ENCODE measurements at places on chromosomes 11 and 22. TPM values are rescaled to one million over a fixed set of nuclear protein-coding genes. Genes with fewer than 3 reads are reported as not detected.

- no peak for DNase-seq
Observed at GRCh38 chr11:68370211-68371111, 58.1 kb downstream of the LRP5 start.

RAPSN gene
- total RNA-seq = 0.53 TPM

CLCF1 gene
- total RNA-seq = 1.5 TPM

OR4D5 gene
- not detected for total RNA-seq

MUC15 gene
- not detected for total RNA-seq

SAA4 gene
- total RNA-seq = not detected

XKR3 gene
- total RNA-seq = not detected

CSF2RB gene
- total RNA-seq = 2.7 TPM

GRCh38 chr11:45580399-45580798, 85.0 kb downstream of the CHST1 start:
- no peak for DNase-seq

- no peak for DNase-seq
Observed at GRCh38 chr11:128187835-128188234, 399.5 kb downstream of the ETS1 start.

GRCh38 chr11:63847363-63847762, 8.5 kb downstream of the MARK2 start:
- DNase-seq = no peak

PRG3 gene
- not detected for total RNA-seq

DNA sequence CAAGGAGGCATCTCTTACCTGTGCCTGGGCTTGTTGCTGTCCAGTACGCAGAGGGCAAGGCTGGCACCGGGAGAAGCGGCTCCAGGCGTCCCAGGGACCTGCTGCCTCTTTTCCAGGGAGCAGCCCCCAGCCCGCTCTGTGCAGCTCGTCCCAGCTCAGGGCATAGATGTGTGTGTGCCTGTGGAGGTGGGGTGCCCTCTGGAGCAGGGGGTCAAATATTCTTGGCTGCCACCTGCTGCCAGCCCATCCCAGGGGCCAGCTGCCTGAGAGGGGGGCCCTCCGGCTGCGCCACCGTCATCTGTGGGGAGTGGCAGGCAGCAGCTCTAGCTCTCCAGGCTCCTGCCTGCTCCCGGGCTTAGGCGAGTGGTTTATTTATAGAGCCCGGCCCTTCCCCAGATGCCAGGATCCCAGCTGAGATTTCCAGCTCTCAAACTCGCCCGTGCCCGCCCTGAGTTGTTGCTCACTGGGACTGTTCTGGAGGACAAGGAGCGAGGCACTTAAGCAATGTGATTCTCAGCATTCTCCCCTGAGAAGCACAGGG, 87.5 kb downstream of the RTL6 start:
- DNase-seq = no peak

DNA sequence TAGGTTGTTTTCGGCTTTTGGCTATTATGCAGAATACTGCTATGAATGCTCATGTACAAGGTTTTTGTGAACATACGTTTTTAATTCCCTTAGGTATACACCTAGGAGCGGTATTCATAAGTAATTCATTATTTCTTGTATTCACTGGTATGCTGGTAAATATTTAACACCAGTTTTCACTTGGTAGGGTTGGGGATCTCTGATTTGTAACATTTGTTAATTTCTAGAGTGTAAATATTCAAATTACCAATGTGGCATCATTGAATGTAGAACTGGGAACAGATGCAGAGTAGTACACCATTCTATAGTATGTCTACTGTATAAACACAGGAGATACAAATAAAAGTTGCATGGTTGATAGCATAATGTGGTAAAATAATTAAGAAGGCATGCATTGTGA, 16.3 kb downstream of the GVQW3 start:
- DNase-seq = no peak

DNA sequence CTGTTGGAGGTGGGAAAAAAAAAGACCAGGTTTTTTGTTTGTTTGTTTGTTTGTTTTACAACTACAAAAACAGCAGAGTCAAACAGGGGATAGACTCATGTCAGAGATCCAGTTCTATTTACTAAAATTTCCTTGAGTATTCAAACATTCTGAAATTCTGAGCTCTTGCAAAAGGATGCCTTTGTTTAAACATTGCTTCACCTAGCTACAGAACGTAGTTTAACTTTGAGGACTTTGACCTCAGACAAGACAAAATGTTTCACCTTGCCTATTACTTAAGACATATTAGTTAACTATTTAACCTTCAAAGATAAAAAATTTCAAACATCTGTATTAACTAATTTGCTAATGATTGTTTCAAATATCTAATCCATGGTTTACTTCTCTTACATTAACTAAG, 36.1 kb upstream of the GLYATL2 start:
- no peak for DNase-seq

- DNase-seq = no peak
Observed at GRCh38 chr11:12971955-12972354, 37.2 kb upstream of the RASSF10 start.

- DNase-seq = no peak
Observed at GRCh38 chr11:20207781-20208621, 47.7 kb upstream of the DBX1 start.

- no peak for DNase-seq
Observed at GRCh38 chr22:47616396-47617020, 854.1 kb downstream of the TBC1D22A start.

FZD4 gene
- 0.05 TPM for total RNA-seq

GRCh38 chr22:30251711-30252110, 5.2 kb upstream of the LIF start:
- no peak for DNase-seq

- DNase-seq = no peak
Observed at GRCh38 chr11:61569701-61570100, 11.2 kb downstream of the SYT7 start.

DNA sequence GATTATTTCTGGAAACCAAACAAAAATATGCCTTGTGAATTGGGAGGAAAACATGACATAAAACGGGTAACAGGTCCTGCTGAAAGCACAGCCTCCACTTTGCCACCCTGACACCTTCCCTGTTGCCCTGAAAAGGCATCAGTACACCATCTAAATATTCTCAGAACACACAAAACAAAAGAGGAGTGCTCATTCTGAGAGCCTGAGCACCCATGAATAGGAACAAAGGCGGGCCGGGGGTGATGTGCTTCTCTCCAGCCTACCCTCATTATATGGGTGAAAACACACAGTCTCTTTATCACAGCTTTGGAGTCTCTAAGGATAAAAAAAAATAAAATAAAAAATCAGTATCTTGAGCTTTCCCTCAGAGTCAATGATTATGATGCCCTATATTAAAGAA, 19.7 kb downstream of the SCUBE2 start:
- DNase-seq = no peak

GRCh38 chr11:47506373-47506772, 46.6 kb downstream of the CELF1 start:
- DNase-seq = no peak

GRCh38 chr22:19828035-19828401, 26.7 kb downstream of the GNB1L start:
- no peak for DNase-seq

SYT7 gene
- 0.38 TPM for total RNA-seq

GRCh38 chr11:115928811-115929210, 424.6 kb upstream of the CADM1 start:
- no peak for DNase-seq

PTPRCAP gene
- total RNA-seq = 114 TPM

B4GALNT4 gene
- 5.5 TPM for total RNA-seq

NXPE4 gene
- total RNA-seq = not detected

MRGPRF gene
- 0.10 TPM for total RNA-seq

GRCh38 chr11:77038825-77039326, 4.7 kb downstream of the B3GNT6 start:
- no peak for DNase-seq

- no peak for DNase-seq
Observed at GRCh38 chr11:23973244-23973643, 523.6 kb upstream of the LUZP2 start.

DNA sequence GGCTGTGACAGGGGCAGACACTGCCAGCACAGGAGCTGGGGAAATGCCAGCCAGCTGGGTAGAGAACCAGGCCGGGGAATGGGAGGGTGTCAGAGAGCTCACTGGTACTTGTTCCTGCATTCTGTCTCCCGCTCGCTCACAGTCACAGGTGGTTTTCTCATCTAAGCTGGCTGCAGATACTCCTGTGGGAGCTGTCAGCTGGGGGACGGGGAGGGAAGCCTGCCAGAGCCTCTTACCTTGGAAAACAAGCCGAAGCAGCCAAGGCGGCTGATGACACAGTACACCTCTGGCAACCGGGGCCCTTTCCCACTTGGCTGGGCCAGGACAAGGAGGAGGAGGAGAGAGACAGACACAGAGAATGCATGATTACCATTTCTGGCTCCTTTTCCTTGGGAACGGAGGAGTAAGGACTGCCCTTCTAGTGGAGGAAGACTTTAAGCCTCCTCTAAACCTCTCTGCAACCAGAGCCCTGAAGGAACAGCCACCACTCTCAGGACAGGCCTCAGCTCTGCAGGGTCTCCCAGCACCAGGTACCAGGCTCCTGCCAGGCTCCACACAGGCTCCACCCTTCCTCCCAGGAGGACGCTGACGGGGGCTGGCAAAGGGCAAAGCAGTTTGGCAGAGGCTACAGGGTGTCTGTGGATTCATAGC, 25.1 kb downstream of the RPL27A start:
- DNase-seq = no peak

GRCh38 chr11:235609-235996, 539 bp downstream of the SIRT3 start:
- peak; percentile 60 for DNase-seq

- no peak for DNase-seq
Observed at GRCh38 chr22:17281026-17281425, 61.8 kb upstream of the ADA2 start.
